NCI-H524 (cell line): ENCODE measurements at places on chromosomes 12 and 14.

DNA sequence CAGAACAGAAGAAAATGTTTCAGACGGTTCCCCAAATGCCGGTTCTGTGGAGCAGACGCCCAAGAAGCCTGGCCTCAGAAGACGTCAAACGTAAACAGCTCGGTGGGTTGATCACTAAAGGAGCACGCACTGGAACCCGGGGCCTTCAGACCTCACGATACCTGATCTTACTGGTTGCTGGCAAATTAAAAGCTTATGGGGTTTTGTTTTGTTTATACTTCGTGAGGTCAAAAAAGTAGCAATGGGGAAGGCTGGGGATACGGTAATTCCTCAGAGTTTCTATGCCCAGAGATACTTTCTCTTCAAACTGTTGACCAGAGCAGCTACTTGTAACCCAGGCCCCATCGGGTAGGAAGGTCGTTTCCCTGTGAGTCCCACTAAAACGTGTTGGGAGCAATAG lies 1.7 kb downstream of the CDKN1B start:
- DNase-seq, result no peak

DNA sequence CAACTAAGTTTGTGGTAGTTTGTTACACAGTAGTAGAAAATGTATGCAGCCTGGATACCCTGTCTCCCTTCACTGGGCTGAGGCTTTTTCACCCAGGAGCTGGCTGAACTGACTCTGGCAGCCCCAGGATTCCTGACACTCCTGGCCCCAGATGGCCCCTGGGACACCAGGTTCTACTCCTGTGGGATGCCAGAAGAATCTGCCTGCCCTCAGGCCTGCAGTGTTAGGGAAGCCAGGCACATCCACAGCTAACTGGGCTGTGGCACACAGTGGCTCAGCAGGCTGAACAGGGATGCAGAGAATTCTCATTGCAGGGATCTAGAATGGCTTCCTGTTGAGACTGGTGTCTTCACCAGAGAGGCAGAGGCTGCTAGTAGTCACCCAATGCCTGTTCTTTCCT lies 8.5 kb downstream of the IFI27 start:
- DNase-seq, result no peak

DNA sequence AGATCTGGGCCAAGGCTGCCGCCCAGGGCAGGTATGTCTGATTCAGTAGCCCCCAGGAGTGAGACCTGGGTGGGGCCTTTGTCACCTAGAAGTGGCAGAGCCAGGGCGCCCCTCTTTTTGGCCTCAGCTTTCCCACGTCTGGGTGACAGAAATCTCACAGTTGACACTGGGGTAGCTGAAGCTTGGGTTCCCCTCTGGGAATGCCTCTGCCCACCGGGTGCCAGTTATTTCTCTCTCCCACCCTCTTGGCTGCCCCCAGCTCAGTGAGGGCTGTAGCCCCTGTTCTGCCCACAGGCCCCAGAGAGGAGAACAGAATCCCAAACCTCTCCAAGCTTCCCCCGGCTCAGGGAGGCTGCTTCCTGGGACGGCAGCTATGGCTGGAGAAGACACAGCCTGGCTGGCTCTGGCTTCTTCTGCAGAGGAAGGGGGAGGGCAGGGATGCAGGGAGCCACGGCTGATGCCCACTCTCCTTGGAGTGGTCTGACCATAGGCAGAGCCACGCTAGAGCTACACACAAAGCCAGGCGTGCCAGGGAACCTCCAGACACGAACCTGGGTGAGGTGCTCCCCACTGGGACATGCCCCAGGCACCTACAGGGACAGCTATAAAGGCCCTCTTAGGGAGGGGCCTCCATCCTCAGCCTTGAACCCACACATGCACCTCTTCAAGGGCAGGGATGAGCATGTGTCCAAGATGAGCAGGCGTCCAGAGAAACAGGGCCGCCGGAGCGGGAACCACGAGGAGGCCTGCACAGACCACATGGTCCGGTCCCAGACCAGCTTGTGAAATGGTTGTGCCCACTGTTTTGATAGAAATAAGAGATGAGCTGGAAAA lies 51.7 kb downstream of the BEGAIN start:
- no peak for DNase-seq

GRCh38 chr12:132640936-132641335 lies 22.4 kb downstream of the P2RX2 start:
- DNase-seq, result no peak

GRCh38 chr14:39681782-39682399 lies 249.7 kb upstream of the FBXO33 start:
- no peak for DNase-seq
